ENCODE measurements at places on chromosomes 16 and 17.

GRCh38 chr16:28168991-28169554 is 42.7 kb downstream of the XPO6 start:
- DNase-seq, result peak; percentile 46

GRCh38 chr17:28973425-28973824 is 22.1 kb upstream of the PHF12 start:
- DNase-seq, result no peak

GRCh38 chr17:2684549-2684948 is 27.0 kb downstream of the CLUH start:
- DNase-seq, result no peak

GRCh38 chr17:13230350-13231264 is 212.8 kb upstream of the ELAC2 start:
- DNase-seq, result no peak

DNA sequence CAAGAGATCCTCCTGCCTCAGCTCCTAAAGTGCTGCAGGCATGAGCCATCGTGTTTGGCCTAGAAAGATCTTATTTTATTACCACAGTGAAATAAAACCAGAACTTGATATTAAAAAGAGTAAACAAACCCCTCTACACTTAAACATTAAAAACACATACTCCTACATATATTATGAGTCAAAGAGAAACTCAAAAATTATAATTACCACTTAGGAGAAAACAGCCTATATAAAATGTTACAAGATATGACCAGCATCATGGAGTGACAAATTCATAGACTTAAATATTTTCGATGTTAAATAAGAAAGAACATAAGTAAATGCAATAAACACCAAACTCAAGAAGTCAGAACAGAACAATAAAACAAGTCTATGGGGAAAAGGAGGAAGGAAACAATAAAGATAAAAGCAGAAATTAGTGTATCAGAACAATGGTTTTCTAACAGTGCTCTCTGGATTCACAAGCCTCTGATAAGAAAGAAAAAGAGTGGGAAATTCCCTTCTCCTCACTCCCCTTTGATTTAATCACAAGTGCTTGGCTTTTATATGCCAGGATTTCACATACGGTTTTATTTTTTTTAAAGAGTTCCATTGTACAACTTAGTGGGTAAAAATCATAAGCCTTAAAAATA is 23.0 kb downstream of the SKAP1 start:
- no peak for DNase-seq

DNA sequence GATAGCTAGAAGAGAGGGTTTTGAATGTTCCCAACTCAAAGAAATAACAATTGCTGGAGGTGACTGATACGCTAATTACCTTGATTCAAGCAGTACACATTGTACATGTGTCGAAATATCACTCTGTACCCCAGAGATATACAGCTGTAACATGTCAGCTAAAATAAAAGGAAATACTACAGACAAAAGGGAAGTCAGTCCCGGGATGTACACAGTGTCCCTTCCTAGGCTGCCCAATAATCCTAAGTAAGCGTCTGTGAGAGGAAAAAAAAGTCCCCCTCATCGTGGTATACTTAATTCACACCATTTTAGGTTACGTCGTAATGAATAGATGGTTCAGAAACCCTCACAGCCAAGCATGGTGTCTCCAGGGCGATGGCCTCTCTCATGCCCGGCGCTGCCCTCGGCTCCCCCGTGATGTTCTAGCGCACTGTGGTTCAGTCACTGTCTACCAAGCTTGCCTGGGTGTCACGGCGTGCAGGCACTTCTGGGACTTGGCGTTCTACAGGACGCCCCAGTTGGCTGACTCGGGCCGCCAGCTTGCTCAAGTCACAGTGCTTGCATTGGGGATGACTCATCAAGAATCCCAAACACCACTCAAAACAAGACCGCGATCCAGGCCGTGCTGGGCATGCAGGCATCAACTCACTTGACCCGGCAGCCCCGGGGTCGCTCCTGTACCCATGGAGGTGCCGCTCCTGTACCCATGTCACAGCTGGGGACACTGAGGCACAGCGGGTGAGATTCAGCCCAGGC is 27.6 kb downstream of the CCDC40 start:
- DNase-seq, result no peak

- DNase-seq, result no peak
These were observed 1.5 kb downstream of the PDF start for GRCh38 chr16:69328854-69329316.

- no peak for DNase-seq
These were observed 18.8 kb downstream of the CDC42EP4 start for GRCh38 chr17:73293031-73293430.

DNA sequence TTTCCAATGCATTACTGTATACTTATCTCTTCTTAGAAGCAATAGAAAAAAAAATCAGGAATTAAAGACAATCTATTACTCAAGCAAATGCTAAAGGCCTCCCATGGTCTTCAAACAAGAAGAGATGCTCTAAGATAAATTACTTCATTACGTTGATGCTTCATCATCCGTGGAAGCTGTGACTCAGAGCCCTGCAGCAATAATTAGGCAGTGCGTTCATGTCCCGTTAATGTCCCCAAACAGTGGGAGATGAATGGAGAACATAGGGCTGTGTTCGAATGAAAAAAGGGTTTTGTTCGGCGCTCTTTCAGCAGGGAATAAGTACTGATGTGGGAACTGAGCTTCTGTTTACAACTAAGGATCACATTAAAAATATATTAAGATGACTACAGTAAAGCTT is 15.9 kb upstream of the PDXDC1 start:
- no peak for DNase-seq

- DNase-seq, result no peak
These were observed 422.8 kb upstream of the CCL2 start for GRCh38 chr17:33832262-33832661.

GRCh38 chr16:75794426-75794825 is 68.1 kb upstream of the CPHXL start:
- no peak for DNase-seq

DNA sequence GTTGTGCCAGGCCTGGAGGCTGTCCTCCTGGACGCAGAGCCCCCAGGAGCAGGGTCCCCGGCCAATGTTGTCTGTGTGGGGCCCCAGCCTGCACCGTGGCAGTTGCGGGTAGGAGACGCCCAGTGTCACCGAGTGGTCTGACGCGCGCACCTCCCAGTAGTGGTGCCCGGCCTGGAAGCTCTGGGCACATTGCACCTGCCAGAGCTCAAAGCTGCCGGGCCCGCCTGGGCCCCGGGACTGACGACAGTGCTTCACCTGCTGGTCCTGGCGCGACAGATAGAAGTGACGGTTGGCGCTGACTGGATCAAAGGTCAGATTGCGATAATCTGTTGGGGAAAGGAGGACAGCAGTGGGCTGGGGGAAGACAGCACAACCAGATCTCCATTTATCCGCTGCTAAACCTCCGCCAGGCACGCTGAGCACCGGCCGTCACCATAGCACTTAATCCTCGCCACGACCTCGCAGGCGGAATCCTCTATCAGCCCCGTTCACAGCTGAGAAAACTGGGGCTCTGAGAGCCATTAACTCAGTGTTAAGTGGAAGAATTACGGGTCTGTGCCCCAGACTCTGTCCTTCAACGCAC is 5.6 kb downstream of the TRIM65 start:
- DNase-seq, result no peak

DNA sequence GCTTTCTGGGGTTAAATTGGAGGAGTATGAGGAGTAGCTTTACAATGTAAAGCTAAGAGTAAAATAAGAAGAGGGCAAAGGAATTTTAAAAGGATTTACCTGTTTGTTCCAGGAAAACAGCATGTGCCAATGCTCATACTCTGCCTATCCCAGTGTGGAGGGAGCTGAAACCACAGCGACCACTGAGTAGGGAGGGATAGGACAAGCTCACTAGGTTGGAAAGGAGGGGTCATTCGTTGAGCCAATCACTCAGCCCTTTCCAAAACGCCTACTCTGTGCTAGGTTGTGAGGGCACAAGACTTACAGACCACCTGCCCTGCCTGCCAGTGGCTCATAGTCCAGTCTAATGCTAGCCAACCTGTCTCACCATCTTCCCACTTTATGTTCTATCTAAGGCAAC is 1.1 kb upstream of the DNAJC7 start:
- no peak for DNase-seq

GRCh38 chr17:76710863-76711611 is at the start of gene MXRA7:
Gene MXRA7, minus strand, starts transcription at chr17:76710965. Its CDS starts 19 bp downstream, at chr17:76710946.
- DNase-seq, result peak; percentile 42

DNA sequence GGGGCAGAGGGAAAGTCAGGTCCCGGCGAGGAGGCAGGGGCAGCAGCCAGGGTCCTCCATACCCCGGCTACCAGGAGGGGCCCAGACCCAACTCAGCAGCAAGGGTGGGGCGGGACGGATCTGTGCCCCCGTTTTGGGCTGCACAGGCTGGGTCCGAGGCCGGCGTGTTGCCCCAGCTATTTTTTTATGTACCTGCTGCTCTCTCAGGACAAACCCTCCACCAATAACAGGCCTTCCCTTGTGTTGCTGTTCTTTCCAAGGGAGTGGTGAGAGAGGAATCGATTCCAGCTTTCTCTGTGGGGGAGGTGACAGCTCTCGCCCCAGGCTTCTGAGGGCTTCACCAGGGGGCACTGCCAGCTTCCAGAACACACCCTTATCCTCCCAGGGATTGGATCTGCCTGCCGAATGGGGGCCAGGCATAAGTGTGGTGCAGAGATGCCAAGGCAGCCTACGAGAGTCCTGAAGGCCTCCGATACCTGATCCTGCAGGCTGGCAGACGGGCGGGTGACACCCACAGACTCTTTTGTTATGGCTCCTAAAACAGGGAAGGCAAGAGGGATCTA is 22.3 kb downstream of the RTN4RL1 start:
- no peak for DNase-seq

DNA sequence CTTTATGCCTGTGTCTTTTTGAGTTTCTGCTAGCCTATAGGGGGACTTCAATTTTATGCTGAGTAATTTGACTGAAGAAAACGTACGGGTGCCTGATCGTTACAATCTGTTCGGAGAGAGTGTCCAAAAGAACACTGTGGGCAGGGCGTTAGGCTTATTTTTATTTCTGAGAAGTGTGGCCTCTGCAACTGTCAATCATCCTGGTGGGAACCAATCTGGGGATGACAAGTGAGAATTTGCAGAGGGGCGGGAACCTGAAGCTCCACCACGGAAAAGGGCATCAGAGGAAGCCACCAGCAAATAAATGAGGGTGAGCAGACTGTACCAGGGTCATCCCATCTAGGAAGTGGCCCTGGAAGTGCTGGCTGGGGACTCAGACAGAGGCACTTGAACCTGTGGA is 12.0 kb upstream of the CDYL2 start:
- no peak for DNase-seq

- DNase-seq, result no peak
These were observed 18.4 kb upstream of the MRPS23 start for GRCh38 chr17:57868007-57868909.

DNA sequence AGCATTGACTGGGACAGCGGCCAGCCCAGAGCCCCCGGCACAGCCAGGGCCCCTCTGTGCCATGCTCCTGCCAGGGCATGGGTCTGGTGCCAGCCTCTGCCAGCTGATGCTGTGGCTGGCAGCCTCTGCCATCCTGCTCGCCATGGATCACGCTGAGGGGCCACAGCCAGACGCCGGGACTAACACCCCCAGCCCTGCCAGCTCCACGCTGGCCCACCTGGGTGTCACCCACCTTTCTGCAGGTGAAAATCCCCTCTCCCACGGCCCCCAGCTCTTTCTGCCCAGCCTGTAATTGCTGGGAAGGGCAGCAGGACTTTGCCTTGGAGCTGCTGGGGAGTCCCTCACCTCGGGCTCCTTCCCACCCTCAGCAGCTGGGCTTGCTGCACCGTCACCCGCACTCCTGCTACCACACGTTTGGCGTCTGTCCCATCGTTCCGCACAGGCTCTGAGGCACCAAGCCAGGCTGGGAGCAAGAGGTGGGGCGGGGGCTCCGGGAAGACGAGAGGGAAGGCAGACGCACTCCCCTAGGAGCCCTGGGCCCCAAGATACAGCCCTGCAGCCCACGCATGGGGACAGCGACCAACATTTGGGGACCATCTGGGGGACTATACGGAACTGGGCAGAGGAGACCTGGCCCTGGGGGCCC is 42.0 kb upstream of the ACSF3 start:
- DNase-seq, result no peak

GRCh38 chr16:12341423-12341822 is 364.9 kb downstream of the SNX29 start:
- DNase-seq, result no peak

DNA sequence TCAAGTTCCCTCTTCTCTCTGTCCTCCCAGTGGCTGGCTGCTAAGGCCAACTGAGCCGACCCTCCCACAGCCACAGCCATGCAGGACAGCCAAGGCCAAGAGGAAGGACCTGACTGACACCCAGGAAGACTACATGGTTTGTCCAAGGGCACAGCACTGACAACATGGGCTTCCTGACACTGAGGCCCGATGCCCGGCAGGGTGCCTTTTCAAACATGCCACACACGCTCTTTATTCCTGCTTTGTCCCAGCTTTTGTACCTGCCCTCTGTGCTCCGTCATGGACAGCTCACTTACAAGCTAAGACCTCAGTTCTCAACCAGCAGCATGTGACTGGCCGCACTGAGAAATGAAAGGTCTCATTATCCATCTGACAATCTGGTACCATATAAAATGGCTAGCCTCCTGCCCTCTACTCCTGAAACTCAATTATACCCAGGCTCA is 45.8 kb downstream of the TEX2 start:
- no peak for DNase-seq

DNA sequence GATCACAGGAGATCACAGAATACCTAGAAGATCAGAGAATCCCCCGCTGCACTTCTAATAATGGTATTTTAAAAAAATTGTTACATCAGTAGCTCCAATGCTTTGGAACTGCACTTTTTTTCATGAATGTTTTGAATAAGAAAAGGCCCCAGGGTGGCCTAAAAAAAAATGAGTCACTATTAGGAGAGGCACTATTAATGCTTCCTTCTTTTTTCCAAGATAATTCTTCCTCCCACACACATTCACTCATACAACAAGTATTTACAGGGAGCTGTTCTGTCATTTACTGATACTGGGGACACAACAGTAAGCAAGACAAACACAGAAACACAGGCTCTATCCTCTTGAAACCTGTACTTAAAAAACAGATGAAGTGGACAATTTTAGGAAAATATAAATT is 675 bp upstream of the PDZD9 start:
- DNase-seq, result no peak

GRCh38 chr17:21201298-21201595 is 12.7 kb downstream of the TMEM11 start:
- DNase-seq, result no peak

- no peak for DNase-seq
These were observed 236.1 kb downstream of the ZNF423 start for GRCh38 chr16:49619811-49620157.

DNA sequence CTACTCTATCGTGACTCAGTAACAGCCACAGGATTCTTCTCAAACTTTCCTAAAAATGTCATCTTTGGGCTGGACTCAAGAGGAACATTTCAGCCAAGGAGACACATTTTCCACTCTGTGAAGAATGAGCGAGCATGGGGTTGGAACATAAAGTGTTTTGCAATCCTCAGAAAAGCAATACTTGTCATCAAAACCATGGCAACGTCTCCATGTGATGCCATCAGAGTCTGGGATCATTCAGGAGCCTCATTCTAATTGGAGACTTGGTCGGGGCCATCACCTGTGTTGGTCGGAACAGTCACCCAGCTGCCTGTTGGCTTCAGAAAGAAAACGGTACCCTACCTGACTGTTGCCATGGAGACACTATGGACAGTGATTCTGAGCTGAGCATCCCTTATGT is 25.5 kb downstream of the MYOCD start:
- no peak for DNase-seq

Measured in T follicular helper cell (primary cell).